Non-pigmented ciliary epithelial cell (primary cell): ENCODE measurements at places on chromosomes 2 and 18.

DNA sequence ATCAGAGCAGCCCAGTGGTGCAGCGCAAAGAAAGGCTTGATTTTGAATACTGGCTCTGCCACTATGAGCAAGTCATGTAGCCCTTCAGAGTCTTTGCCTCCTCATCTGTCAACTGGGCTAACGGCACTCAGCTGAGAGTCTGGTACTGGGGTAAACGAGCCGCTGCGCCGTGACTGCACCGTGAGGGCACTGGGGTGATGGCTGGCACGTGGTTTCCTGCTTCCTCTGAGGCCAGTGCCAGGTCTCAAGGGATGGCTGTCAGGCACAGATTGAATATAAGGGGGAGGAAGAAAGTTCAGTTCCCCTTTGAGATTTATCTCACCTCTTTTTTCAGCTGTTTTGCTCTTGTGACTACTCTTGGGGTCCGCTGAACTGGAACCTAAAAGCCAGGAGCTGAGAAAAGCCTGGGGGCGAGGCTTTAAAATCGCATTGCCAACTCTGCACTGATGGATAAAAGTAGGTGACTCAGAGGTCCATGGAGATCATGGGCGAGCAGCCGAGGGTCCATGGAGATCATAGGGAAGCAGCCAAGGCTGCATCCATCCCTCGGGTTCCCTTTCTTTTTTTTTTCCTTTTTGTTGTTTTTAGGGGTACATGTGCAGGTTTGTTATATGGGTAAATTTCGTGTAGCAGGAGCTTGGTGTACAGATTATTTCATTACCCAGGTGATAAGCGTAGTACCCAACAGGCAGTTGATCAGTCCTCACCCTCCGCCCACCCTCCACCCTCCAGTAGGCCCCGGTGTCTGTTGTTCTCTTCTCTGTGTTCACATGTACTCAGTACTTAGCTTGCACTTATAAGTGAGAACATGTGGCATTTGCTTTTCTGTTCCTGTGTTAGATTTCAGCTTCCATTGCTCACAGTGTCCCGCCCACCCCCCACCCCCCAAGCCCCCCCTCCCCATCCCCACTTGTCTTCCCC, 114.3 kb downstream of the SPP2 start:
- no peak for DNase-seq

DNA sequence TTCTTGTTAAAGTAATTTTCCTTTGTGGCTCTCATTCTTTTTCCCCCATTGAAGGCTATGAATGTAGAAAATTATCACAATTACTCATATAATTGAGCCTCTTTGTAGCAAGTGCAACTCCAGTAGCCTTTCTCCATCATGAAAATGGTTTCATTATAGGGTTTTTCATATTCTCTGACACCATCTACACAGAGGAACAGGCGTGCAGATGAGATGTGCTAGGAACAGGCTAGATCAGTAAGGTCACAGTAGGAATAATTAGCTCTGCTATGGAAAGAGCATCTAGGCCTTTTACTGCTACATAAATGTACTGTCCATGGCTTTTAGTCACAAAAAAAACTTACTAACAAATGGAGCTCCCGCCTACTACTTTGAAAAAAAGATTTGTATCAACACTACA, 12.6 kb upstream of the DLX1 start:
- DNase-seq = no peak

DNA sequence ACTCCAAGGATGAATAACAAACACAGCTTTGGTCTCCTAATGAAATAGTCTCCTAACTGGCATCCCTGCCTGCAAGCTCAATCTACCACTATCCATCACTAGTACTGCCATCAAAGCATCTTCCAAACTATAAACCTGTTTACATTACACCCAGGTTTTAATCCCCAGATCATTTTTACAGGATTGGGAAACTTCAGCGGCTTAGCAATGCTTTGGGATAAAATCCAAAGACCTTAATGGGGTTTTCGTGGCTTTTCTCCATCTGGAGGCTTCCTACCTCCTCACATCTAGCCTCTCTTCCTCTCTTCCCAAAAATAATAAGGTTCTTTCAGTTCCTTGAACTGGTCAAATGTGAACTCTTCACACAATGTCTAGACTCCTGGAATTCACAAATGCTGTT, 92.2 kb upstream of the SETBP1 start:
- no peak for DNase-seq

GRCh38 chr2:177147093-177147694, 65.4 kb upstream of the HNRNPA3 start:
- peak; percentile 24 for DNase-seq

DNA sequence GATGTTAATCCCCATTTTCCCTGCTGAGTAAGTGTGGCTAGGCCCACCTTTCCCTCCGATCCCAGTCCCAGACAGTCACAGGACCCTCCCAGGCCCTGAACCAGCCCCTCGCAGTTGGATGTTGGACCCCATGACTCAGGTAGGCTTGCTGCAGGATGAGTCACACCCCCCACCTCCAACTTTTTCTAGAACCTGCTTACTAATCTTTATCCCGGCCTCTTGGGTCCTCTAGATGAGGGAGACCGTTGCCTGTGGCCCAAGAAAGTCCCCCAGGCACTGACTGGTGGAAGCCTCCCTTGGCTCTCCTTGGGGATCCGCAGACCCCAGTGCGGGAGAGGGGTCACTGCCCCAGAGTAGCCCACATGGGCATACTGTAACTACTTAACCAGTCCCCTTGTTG, 98.5 kb downstream of the SMAD7 start:
- no peak for DNase-seq

DNA sequence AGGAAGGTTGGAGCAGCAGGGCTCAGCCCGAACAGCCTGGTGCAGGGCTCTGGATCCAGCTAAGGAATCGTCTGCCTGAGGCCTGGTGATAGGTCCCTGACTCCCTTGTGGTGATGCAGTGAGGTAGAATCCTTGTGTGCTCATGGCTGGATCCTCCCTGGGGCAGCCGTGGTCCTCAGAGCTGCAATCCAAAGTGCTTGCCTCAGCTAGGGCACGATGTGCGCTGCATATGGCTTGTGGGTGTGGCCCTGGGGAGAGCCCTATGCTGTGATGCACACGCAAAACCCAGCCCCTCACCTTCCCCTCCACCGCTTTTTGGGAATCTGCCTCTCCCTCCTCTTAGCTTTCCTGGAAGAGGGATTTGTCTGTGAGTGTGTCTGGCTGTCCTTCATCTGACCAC, 142.2 kb downstream of the DYSF start:
- DNase-seq = no peak

- DNase-seq = no peak
These were observed 114.4 kb upstream of the PDE1A start for GRCh38 chr2:182541268-182541667.

DNA sequence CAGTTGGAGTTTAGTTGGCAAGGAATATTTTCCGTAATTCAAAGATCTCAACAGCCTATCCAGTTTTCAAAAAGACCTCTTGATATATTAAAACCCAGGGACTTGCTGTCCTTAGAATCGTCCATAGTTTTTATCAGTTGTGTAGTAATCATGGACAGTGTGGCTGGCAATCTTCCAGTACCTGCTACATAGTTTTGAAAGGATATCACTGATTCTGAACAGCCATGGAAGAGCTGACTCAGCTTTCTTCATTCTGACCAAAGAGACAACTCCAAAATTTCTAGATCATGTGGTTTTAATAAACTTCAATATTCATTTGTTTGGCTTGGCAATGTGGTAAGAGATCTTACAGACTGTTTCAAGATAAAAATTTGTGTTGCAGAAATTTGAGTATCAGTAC, 616.7 kb downstream of the TDRD15 start:
- peak; percentile 17 for DNase-seq

- no peak for DNase-seq
These were observed 42.3 kb downstream of the SPRED2 start for GRCh38 chr2:65390134-65390533.

GRCh38 chr2:132726155-132726554, 56.1 kb upstream of the LYPD1 start:
- DNase-seq = no peak
